ENCODE measurements at places on chromosomes 2 and 18.

DNA sequence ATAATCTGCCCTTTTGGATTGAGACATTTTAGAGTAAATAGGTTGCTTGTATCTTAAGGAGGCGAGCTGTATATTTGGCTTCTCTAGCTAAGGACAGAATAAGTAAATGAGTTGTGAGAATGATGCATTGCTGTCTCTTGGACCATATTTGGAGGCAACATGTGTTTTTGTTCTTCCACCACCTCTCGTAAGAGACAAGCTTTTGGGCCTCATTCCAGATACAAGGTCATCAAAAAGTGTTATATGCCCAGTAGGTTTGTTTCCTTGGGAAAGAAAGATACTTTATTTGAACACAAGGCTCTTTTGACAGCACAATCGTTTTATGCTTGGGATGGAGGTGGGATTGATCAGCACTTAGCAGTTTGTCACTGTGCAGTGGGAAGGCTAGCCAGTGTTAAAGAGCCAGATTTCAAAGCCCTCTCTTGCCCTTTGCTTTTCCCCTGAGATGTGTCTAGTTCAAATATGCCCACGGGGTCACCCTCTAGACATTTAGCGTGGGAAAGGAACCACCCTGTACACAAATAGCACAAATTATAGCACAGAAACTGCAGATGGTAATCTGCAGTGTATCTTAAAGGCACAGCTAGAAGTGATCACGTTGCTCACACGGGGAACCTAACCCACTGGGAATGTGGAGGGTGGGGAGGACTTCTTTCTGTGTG lies 131.3 kb downstream of the MAP4K4 start:
- DNase-seq = no peak

DNA sequence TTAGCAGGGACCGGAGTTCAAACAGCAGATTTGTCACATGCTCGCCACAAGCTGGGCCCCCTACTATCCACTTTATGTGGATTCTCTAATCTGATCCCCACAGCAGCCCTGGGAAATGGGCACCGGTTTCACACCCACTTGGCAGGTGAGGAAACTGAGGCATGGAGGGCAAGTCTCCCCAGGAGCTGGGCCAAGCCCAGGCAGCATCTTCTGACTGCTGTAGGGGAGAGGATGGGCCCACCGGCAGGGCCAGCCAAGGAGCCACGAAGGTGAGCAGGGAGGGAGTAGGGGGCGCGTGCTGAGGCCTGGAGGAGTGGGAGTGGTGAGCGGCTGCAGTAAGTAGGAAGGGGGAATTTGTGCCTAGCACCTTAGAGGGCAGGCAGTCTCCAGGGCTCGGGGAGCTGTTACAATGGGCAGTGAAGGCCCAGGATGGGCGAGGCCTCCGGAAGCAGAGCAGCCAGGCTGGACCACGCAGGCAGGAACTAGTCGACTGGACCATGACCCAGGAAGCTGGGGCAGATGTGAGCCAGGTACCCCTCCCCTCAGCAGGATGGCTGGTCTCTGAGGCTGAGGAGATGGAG lies 37.1 kb downstream of the COA5 start:
- DNase-seq = no peak

DNA sequence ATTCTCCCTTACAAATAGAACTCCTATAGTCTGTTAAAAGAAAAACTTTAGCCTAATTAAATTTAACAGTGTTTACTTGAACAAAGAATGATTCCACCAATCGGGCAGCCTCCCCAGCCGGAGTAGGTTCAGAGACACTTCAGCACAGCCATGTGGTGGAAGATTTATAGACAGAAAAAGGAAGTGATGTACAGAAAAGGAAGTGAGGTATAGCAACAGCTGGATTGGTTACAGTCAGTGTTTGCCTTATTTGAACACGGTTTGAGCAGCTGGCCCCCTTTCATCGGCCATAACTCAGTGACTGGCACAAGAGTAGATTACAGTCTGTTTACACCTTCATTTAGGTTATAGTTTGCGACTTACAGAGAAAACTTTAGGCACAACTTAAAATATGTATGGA lies 2.1 kb upstream of the SKA1 start:
- DNase-seq = no peak

- no peak for DNase-seq
These were observed 143.7 kb downstream of the CERS6 start for GRCh38 chr2:168599738-168600137.

GRCh38 chr2:62415019-62415431 lies 91.0 kb downstream of the TMEM17 start:
- no peak for DNase-seq

DNA sequence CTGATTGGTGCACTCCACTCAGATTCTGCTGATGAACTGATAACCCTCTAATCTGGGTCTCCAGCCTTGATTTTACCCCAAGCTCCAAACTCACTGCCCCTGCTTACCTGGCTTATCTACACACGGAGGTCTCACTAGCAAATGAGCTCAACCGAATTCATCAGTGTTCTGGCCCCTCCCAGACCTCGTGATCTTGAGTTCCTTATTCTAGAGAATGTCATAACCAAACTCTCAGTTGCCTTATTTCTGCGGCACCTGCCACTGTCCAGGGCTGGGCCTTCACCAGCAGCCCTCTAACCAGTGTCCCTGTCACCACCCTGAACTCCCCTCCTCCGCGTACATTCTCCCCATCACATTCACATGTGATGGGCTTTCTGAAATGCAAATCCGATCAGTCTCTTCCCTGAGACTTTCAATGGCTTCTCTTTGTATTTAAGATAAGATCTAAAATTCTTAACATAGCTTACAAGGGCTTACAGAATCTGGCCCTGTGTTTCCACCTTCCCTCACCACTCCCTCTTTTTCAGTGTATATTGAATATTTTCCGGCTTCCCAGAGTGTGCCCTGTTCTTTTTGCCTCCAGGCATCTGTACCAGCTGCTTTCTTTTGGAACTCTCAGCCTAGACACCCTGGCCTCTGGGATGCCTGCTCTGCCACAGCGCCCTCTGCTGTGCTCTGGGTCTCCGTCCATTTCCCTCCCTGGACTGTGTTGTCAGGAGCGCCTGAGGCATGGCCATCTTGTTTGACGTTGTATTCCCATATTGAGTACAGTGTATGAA lies 31.1 kb downstream of the NAB1 start:
- peak; percentile 71 for DNase-seq

DNA sequence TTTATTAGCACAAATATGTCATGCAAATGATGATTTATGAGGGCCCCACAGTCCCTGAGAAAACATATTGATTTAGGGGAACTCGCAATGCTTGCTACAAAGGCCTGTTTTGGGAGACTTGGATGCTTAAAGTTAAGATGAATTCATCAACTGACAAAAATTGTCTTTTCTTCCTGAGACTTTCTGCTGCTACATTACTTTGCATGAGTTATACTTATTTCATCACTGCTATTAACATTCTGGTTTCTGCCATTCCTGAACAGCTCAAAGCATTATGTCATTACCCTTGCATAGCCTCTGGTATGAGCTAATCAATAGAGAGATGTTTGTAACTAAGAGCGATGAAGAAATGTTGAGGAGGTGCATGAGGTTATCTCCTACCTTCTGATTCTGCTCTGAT lies 74.4 kb downstream of the SOX11 start:
- no peak for DNase-seq

GRCh38 chr2:78978340-78978739 lies 47.2 kb upstream of the REG3G start:
- DNase-seq = no peak

DNA sequence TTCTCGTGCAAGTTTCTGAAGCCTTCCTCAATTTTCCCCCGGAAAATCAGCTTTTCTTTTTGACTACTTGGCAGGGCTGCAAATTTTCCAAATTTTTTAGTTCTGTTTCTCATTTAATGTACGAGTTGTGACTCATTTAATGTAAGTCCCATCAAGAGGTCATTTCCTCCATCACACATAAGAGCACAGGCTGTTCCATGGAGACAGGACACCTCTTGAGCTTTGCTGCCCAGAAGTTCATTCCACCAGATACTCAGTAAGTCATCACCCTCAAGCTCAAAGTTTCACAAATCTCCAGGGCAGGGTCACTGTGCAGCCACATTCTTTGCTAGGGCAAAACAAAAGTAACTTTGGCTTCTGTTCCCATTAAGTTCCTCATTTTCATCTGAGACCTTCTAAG lies 101.5 kb upstream of the TEKT4 start:
- DNase-seq = no peak

GRCh38 chr2:182281276-182281675 lies 145.6 kb downstream of the PDE1A start:
- DNase-seq = no peak

GRCh38 chr2:73268830-73269685 lies 15.2 kb downstream of the FBXO41 start:
- DNase-seq = peak; percentile 89

Data from left colon (tissue), 2 donors.